Stimulated activated CD8-positive, alpha-beta memory T cell treated with anti-CD3 and anti-CD28 coated beads, Interleukin-7, amount 100 ng/mL, for 1 hour (primary cell): ENCODE measurements at places on chromosomes 4 and X.

DNA sequence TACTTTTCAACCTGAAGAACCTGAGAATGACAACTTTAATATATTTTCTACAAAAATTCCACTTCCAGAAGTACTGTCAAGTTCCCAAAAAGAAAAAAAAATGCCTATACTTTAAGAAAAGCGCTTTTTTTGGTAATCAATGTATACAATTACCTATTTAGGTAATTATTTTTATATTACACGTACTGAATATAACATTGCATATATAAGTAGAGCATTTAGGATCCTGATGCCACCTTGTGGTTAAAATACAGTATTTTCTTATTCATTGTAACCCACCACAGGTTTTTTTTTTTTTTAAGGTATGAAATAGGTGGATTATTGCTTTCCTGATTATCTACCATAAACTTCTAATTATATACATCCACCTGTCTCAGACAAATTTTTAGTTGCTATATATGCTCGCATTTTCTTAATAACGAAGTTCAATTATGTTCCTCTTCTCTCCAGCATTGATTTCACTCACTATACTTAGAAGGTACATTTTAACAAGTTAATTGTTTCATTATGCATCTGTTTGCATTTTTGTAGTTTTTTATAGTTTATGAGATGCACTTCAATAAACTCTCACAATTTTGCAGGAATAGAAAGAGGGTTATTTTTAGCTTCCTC is 5.2 kb downstream of the MAP9 start:
- DNase-seq: no peak

- DNase-seq: no peak
Observed at GRCh38 chrX:28329156-28329555, 258.1 kb upstream of the IL1RAPL1 start.

GRCh38 chrX:149996515-149996914 is 58.2 kb upstream of the EOLA2 start:
- DNase-seq: no peak

GRCh38 chrX:24025741-24026403 is 1.1 kb downstream of the KLHL15 start:
- no peak for DNase-seq

GRCh38 chr4:108813261-108813660 is 50.4 kb upstream of the ETNPPL start:
- no peak for DNase-seq

GRCh38 chr4:107993969-107994368 is 4.3 kb downstream of the HADH start:
- no peak for DNase-seq

- DNase-seq: no peak
Observed at GRCh38 chr4:17093481-17093880, 195.0 kb upstream of the LDB2 start.

- no peak for DNase-seq
Observed at GRCh38 chr4:148311526-148311925, 130.7 kb downstream of the NR3C2 start.

- DNase-seq: no peak
Observed at GRCh38 chr4:213971-214370, 89.7 kb downstream of the ZNF718 start.
